ENCODE measurements at places on chromosomes 16 and 17.

- DNase-seq: no peak
Measured at GRCh38 chr17:15915961-15916360, 29.0 kb upstream of the ADORA2B start.

DNA sequence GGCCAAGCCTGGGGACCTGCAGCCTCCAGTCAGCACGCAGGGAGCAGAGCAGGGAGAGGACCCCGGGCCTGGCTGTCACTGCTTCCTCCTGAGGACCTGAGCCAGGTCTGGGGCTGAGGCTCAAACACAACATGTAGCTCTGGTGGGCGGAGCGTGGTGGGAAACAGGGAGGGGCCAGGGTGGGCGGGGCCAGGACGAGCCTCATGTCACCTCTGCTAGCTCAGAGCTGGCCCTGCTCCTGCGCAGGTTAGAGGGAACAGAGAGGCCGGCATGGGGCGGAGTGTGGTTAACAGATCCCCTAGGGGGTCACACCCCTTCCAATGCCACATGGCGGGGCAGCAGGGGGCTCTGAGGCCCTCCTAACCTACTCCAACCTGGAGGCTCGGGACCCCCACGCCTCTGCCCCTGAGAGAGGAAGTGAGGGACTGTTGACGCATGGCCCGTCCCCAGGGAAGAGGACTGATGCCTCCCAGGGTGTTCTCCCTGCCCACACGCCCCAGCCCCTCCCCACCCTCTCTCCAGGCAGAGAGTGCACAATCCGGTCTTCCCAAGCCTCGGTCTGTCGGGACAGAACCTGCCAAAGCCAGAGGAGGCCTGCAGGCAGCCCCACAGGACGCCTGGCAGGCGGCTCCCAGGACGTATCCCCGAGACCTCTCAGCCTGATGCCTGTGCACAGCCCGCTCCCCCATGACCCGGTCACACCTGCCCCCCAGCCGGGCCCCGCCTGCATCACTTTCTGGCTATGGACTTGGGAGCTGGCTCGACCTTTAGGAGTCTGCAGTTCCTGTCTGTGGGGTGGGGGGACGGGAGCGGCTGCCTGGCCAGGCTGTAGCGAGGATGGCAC, 15.2 kb downstream of the PIEZO1 start:
- DNase-seq: no peak

DNA sequence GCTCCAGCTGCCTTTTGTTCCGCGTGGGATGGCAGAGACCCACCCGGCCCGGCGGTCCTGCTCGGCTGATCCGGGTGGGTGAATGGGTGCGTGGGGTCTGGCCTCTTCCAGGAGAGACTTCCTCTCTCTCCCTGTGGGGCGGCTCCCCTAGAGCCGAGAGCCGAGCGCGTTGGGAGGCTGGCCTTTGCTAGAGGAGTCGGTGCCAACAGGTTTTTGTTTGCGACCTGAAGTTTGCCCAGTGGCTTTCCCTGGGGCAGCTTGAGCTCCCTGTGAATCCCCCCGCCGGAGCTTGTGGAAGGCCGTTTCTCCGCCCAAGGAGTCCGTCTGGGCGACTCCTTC, 970 bp downstream of the EPN2 start:
- no peak for DNase-seq

DNA sequence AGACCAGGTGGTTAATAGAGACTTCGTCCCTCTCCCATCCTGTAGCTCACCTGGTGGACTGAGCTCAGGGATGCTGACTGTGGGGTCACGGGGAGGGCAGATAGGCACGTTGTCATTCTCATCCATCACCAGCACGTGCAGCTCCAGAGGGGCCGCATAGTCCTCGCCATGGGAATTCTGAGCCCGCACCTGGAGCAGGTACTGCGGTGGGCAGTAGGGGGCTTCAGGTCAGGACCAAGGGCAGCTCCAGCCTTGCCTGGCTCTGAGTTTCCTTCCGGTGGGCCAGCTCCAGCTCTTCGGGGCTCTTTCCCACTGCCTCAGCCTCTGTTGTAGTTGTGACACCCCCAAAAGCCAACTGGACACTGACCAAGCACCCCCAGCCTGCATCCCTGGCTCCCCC, 5.6 kb downstream of the CDH16 start:
- DNase-seq: peak; percentile 65

- DNase-seq: peak; percentile 72
Measured at GRCh38 chr16:85055493-85056210, 28.1 kb downstream of the KIAA0513 start.

DNA sequence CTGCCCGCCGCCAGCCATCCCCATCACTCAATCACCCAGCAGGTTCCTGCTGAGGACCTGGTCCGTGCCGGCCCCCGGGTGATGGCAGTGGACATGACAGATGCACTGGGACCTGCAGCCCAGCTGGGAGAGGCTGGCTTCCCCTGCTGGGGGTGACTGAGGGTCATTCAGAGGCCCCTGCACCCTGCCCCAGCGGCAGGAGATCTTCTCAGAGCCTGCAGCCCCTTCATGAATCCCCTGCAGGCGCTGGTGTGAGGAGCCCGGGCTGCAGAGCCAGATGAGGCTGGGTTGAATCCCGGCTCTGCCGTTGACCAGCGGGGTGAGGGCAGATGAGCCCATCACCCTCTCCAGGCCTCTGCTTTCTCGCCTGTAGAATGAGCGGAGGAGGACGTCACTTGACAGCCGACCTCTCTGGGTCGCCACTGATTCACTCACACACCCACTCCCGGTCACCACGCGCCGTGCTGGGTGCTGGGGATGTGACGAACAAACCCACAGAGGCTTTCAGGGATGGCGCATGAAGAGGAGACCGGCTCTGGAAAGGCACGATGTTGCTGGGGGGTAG, 95.2 kb upstream of the CIBAR2 start:
- DNase-seq: no peak

- peak; percentile 64 for DNase-seq
Measured at GRCh38 chr17:49703557-49704277, 4.0 kb downstream of the SLC35B1 start.

Data from cardiac muscle cell (in vitro differentiated cells and primary cell).